Inflammatory macrophage treated with lipopolysaccharide for 1 hour (primary cell): ENCODE measurements at places on chromosomes 13 and 19.
A peak's percentile ranks its signal among the peaks of the same experiment; 100 is the strongest.

DNA sequence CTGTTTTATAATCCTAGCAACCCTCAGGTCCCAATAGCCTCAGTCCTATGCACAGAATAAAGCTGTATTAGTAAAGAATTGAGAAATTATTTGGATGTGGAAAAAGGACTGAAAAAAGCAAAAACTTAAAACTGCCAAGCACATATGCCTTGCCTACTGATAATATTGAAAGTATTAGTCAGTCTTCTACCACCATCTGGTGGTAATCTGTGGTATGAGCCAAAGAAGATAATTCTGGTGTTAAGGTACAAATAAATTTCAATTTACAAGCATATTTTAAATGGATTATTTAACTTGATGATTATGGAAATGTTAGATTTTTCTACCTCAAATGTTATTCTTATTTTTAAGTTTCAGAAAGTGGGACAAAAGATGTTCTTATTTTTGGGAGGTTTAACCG, 460.3 kb upstream of the KLHL1 start:
- peak; percentile 51 for DNase-seq

- DNase-seq = no peak
Measured at GRCh38 chr13:45933203-45933908, 81.8 kb upstream of the SIAH3 start.

DNA sequence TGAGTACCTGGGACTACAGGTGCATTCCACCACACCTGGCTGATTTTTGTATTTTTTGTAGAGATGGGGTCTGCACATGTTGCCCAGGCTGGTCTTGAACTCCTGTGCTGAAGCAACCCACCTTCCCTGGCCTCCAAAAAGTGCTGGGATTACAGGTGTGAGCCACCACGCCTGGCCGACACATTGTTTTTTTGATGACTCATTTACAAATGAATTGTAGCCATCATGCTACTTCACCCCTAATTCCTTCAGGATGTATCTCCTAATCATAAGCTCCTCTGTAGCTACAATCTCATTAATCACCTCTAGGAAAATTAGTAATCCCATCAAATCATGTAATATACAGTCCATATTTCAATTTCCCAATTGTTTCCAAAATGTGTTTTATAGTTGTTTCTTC, 17.9 kb downstream of the RELB start:
- no peak for DNase-seq

- DNase-seq = peak; percentile 21
Measured at GRCh38 chr13:66994097-66994496, 236.0 kb downstream of the PCDH9 start.

GRCh38 chr19:48618278-48618915, 581 bp downstream of the RPL18 start:
- no peak for DNase-seq

- no peak for DNase-seq
Measured at GRCh38 chr13:59946944-59947343, 216.8 kb downstream of the DIAPH3 start.

GRCh38 chr13:34176633-34177032, 358.7 kb downstream of the RFC3 start:
- DNase-seq = no peak

- DNase-seq = no peak
Measured at GRCh38 chr19:58054901-58055874, 3.9 kb upstream of the ZNF135 start.

DNA sequence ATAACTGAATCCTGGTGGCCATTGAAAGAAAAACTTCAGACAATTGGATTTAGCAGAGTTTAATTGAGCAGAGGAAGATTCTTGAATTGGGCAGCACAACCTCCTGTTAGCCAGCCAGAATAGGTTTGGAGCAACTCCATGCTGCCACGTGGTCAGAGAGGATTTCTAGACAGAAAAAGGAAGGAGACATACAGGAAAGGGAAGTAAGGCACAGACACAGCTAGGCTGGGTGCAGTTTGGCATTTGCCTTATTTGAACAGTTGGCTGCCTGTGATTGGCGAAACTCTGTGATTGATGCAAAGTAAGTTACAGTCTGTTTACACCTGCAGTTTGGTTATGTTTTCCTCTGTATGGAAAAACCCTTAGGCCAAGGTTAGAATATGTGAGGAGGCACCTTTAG, 85.8 kb upstream of the SPATA13 start:
- peak; percentile 28 for DNase-seq

GRCh38 chr19:1410136-1410786, 2.9 kb downstream of the DAZAP1 start:
- no peak for DNase-seq

- DNase-seq = no peak
Measured at GRCh38 chr19:49491804-49492572, 4.2 kb upstream of the RPS11 start.

- no peak for DNase-seq
Measured at GRCh38 chr13:30128095-30128494, 179.3 kb downstream of the KATNAL1 start.

DNA sequence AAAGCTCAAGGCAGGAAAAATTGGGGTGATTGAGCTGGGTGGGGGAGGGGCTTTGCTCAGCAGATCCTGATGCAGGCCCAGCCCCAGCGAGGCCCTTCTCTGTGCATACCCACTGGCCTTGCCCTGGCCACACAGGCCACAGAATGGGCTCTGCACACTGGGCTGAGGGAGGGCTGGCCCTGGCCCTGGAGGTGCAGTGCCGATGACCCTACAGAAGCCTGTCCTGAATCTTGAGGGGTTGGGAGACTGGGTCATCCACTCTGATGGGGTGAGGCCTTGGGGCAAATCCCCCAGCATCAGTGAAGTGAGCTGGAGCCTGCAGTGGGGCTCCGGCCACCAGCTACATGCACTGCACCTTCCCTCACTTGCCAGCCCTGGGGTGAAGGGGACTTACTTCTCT, 153.1 kb downstream of the URI1 start:
- DNase-seq = no peak

DNA sequence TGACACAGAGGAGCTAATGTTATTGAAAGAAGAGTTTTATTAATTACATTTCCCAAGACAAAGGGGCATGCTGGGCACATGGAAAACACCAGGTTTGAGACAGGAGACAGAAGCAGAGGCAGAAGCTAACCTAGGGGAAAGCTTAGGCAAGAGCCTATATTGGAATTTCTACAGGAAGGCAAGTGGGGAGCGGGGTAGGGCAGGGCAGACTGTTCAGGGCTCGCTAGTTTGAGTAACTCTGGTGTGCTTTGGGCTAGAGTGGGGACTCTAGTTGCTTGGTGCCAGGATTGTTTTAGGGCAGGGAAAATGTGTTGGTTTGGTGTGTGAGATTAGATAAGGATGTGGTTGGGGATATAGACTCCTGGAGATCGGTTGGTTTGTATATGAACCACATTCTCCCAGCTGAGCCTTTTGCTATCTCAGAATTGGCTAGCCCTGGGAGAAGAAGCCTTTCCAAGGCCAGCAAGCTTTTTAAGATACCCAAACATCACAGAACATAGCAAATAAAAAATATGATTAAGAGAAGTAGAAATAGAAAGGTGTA, 8.4 kb upstream of the UFM1 start:
- DNase-seq = no peak

GRCh38 chr13:20848944-20849343, 53.6 kb downstream of the XPO4 start:
- no peak for DNase-seq

- DNase-seq = no peak
Measured at GRCh38 chr13:113509989-113510388, 19.5 kb upstream of the DCUN1D2 start.

- DNase-seq = no peak
Measured at GRCh38 chr13:31121379-31122140, 40.1 kb downstream of the HSPH1 start.

DNA sequence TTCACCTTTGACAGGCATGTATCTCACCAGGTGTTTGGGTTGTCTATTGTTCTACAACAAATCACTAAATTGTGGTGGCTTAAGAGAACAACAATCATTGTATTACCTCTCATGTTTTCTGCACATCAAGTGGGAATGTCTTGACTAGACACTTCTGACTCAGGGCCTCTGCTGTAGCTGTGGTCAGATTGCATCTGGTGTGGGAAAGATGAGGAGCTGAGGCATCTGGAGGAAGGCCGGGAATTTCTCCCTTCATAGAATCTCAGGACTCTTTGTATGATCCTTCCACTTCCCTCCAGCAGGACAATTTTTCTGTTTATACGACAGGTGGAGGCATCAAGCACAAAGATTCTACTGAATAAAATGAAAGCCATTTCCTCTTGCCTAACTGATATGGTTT, 511.8 kb upstream of the NBEA start:
- no peak for DNase-seq

DNA sequence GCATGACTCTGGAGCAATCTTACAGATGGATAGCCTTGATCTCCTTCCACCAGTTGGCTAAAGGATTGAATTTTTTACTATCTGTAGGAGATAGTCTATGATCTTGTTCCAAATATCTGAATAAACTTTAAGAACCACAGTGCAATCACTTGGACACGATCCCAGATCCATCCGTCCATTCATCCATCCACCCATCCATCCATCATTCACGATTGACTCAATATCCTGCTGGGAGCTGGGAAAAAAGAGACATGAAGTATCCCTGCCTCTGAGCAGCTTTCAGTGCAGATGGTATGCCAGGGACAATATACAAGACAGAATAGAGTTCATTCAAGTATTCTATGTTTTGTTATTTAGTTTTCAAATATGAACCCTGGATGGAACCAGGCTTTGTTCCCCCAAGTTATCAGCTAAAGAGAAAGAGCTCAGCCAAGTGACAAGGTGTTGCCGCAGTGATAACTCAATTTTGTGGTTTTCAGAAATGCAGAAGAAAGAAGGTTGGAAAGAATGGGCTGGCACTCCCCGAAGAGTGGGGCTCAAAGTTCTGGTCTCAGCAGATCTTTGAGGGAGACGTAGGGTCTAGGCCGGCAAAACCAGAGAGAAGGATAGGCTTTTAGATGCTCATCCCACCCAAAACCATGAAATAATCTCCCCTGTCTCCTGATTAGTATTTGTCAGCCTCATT, 66.3 kb downstream of the IRS2 start:
- no peak for DNase-seq

DNA sequence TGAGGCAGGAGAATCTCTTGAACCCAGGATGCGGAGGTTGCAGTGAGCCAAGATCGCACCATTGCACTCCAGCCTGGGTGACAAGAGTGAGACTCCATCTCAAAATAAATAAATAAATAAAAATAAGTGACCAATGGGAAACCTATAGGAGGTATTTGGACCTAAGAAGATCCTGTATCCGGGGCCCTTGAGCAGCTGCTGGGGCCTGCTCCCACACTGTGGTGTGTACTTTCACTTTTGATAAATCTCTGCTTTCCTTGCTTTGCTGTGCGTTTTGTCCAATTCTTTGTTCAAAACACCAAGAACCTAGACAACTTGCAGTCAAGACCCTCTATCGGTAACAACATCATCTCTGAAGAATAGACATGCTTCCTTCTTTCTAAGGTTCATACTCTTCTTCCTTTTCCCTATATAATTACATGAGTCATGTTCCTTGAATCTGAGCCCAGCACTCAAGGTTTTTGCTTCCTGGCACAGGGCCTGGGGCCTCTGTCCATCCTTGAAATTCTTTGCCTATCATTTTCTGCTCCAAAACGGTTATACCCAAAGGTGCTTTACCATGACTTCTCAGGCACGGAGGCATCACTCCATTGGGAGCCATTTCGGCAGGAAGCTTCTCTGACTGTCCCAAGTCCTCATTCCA, 14.2 kb upstream of the PNMA8C start:
- DNase-seq = no peak

- DNase-seq = peak; percentile 4
Measured at GRCh38 chr13:43229506-43229905, 206.1 kb downstream of the DNAJC15 start.

DNA sequence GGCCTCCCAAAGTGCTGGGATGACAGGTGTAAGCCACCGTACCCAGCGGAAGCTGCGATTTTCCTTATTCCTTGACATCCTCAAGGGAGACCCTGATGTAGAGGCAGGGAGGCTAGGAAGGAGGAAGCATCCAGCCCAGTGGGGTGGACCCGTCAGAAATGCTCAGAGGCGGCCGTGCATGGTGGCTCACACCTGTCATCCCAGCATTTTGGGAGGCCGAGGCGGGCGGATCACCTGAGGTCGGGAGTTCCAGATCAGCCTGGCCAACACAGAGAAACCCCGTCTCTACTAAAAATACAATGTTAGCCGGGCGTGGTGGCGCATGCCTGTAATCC, 11.6 kb downstream of the GZMM start:
- no peak for DNase-seq
